ENCODE measurements at places on chromosomes 13 and 19.

DNA sequence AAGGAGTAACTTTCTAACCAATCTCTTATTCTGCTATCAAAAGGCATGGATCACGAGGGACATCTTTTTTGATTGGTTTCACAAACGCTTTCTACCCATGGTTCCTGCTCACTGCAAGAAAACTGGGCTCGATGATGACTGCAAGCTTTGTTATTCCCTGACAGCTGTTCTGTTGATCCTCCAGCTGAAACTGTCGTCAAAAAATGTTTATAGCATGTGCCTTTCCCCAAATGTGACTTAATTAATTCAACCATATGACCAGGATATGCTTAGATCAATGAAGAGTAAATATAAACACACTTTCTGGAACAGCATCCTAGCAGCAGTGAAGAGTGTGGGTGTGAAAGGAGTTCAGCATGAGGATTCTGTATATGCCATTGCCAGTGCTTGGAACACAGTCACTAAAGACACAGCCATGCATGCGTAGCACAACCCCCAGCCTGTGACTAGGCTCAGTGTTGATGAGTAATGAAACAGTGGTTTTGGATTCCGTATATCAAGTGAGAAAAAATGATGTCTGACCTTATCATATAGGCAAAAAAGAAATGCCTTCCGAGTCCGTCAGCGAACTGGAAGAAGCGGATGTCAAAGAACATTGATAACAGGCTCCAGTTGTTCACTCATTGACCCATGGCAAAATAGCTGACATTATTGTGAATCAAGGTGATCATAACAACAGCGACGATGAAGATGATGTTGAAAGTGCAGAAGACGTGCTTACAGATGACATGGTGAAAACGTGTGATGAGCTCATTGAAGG is 347.4 kb downstream of the FGF9 start:
- no peak for DNase-seq

- no peak for DNase-seq
These were observed 6.3 kb downstream of the MAMSTR start for GRCh38 chr19:48713041-48713863.

GRCh38 chr13:71274923-71275608 is 591.9 kb downstream of the DACH1 start:
- no peak for DNase-seq

- DNase-seq: no peak
These were observed 140.4 kb downstream of the TEX29 start for GRCh38 chr13:111460548-111461444.

GRCh38 chr13:33873251-33873908 is 55.4 kb downstream of the RFC3 start:
- no peak for DNase-seq

DNA sequence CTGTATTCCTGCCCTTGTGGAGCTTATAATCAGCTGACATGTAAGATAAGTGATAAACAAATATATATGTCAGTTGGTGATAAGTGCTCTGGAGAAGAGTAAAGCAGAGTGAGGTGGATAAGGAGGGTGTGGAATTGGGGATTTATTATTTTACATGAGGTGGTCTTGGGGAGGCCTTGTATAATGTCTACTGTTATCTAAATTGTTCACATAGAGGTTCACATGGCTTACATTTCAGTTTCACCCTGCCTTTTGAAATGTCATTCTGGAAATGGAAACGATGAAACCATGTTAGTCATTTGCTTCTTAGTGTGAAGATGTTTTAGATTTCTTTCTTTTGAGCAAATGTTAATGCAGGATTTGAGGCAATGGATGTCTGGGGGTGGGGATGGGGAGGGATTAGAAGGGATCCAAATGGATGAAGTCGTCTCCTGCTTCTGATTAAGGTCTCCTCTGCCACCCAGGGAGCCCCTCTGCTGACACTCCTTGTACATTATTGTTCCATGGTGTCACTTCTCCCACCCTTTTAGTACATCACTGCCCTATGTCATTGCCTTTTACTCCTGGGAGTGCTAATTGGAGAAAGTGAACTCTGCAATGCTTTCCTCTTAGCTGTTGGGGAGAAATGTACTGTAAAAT is 14.0 kb downstream of the B3GLCT start:
- DNase-seq: no peak

DNA sequence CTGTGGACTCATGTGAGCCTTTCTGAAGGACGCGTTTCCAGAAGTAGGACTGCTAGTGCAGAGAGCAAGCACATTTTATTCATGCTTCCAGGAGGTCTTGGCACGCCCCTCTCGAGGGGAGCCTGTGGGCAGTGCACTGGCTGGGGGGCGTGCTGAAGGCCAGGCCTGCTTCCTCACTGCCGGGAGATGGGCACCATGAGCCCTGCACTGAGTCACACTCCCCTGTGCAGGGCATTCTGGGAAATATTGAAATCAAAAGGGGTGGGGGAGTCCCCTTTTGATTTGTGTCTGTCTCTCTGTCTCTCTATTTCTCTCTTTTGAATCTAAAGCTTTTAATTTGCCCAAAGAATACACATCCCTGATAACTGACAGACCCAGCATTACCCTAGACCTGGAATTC is 34.0 kb downstream of the DPF1 start:
- no peak for DNase-seq

DNA sequence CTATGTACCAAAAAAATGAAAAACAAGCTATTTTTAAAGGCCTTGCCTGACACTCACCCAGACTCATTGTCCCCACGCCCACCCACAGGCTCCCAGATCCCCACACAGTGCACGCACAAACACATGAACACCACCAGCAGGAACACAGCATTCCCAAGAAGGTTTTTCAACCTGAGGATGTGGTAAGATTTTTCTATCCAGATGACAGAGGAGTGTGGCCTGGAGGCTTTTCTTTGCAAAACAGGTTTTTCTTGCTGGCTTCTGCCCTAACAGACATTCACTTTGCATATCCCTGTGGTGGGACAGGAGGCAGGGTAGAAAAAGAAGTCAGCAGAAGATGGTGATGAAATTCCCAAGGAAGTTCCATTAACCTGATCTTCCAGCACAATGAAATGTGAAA is 97.8 kb downstream of the KLF12 start:
- no peak for DNase-seq

DNA sequence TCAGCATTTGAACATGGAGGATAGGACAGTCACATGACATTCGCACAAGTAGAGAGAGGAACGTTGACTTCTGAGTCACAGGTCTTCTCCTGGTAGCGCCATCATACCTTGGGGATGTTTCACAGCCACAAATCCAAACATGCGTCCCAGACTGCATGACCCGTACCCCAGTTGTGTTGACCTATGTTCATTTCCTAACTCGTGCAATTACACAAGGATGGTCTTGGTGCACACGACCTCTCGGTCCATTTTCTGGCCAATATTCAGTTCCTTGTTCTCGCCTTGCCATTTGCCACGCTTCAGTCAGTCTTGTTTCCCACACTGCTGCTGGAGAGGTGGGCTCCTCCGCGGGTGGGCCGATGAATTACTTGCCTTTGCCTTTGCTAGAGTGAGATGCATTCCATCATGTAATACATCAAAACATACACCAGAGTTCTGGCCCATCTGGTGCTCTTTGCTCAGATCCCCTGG is 87.3 kb downstream of the COL4A2 start:
- DNase-seq: no peak

GRCh38 chr19:8138201-8138600 is 11.2 kb downstream of the FBN3 start:
- no peak for DNase-seq

GRCh38 chr13:74171641-74172040 is 37.4 kb upstream of the KLF12 start:
- DNase-seq: no peak

DNA sequence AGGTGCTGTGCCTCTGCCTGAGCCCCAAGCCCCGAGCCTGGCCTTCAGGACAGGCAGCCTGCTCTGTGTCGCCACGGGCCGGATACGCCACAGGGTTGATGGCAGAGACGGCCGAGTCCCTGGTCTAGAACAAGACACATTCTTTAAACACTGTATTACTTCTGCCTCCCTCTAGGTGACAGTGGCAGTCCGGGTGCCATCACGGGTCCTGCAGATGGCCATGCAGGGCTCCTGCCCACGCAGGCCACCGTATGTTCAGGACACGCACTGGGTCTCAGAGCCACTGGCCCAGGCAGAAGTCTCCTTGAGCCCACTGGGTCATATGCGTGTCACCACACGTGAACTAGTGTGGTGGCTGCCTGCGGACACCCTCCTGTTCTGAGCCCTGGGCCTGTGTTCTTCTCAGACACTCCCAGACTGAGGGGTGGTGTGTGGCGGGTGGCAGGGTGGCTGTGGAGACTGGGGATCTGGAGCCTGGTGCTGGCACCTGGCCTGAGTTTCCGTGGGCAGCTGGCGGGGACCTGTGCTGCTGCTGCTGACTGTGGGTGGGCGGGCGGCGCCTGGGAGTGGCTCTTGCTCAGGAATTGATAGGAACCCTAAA is 4.4 kb downstream of the PLEKHJ1 start:
- no peak for DNase-seq

DNA sequence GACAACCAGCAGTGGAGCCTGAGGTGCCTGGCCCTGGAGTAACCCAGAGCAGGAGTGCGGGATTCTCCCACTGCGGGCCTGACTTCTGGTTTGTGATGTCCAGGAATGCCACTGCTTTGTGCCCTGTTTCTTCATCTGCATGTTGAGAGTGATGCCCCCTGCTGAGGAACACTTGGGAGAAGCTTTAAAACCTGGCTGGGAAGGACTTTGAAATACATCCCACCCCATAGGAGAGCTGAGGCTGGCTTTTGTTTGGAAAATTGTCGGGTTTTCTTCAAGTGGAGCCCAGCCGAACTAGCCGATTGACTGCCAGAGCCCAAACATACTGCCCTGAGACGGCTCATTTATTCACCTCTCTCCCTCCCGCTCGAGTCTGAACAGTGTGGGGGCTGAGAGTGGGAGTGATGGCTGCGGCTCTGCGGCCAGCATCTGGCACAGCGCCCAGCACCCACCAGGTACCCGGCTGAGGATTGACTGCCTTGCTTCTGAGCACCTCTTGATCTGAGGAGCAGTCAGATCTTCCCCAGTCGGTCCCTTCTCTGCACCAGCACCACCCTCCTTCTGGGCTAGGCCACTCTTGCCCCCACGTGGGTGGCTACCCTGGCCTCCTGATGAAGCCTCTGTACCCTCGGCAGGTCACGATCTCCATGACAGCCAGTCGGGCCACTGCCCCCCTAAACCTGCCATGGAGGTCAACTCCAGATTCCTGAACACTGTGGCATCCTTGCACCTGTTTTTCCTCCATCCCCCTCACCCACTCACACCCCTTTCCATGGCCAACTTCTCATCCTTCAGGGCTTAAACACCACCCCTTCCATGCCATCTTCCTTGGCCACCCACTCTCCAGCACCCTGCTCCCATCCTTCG is 148.9 kb downstream of the SIPA1L3 start:
- DNase-seq: no peak

DNA sequence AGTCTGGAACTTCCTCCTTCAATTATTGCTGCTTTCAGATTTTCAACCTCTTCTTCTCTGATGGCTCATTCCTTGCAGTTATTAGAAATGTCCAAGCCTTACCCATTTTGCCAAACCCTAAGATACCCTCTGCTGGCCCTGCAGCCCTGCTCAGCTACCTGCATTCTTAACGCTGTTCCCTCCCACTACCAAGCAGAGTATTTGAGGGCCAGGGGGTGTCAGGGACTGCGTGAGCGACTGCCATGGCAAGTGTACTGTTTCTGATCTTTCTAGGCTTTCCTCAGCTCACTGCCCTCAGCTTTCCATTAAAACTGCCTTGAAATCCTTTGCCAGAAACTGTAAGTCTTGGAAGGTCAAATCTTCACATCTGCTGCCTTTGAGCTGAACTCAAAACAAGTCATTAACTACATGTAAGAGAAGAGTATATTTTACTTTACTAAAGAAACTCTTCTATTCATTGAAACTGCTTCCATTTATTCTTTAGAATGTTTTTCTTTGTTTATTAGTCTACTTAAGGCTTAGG is 41.0 kb downstream of the HS6ST3 start:
- no peak for DNase-seq

DNA sequence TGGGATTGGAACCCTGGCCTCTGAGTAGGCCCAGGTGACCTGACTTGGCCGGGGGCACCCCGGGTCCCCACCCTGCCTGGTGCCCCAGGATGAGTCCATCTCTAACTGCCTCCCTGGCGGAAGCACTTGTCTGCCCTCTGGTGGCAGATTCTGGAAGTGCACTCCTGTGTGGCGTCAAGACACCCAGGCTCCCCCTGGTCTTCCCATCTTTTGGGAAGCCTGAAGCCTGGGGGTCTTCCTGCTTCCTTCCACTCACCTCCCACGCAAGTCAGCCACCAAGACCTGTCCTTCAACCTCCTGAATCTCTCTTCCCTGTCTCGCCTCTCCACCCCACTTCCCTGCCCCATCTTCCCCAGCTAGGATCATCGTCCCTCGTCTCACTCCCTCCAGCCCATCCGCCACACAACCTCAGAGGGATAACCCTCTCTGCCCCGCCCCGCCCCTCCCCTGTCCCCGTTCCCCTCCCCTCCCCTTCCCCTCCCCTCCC is 7.4 kb downstream of the RABAC1 start:
- peak; percentile 73 for DNase-seq

DNA sequence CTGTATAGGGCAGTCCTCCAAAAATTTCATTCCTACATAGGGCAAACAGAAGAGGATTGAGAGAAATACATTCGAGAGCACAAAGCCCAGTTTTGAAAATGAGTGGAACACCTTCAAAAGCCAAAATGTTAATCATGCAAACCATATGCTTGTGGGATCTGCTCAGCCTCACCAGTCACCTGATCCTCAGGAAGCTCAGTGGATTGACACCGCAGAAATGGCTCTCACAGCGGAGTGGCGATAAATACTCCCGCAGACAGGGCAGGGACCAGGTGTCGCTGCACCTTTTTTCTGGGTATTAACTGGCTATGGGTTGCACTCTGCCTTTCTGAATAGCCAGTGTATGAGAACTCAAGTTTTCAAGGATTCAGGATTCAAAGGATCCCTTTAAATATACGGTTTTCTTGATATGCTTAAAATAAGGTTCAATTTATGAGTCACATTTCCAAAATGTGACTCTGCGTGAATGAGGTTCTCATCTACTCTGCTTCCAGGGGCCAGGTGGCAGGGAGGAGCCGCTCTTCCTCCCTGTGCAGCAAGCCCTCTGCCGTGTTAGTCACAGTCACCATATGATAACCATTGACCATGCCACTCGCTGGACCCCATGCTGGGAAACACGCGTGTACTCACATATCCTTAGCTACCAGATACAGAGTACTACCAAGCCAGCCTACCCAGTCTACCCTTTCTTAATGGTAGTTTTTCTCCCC is 18.3 kb upstream of the DHRS12 start:
- no peak for DNase-seq

DNA sequence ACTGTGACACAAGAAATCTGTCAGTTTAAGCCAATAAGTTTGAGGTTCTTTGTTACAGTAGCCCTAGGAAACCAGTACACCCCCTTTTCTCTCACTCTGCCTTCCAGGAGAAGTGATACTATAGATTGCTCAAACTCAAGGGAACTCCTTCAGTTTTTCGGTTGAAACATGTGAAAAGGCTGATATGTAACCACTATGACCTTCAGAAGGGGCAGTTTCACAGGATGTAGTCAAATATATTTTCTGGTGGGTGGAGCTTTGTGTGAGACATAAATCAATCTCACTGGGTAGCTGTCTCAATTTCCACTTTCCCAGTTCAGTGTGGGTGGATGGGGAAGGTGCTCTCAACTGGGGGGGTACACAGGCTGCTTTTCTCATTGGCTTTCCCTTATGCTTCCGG is 41.7 kb downstream of the HTR2A start:
- no peak for DNase-seq
